Activated T-cell treated with anti-CD3 and anti-CD28 coated beads for 24 hours (primary cell): ENCODE measurements at places on chromosomes 12 and 14.

GRCh38 chr14:89214221-89214965 is 202.6 kb downstream of the FOXN3 start:
- DNase-seq: no peak

GRCh38 chr14:103087343-103087835 is 3.4 kb downstream of the LBHD2 start:
- no peak for DNase-seq

- no peak for DNase-seq
These were observed 13.4 kb upstream of the NT5DC3 start for GRCh38 chr12:103854372-103854973.

GRCh38 chr14:92225731-92226130 is 97.2 kb upstream of the SLC24A4 start:
- DNase-seq: no peak

DNA sequence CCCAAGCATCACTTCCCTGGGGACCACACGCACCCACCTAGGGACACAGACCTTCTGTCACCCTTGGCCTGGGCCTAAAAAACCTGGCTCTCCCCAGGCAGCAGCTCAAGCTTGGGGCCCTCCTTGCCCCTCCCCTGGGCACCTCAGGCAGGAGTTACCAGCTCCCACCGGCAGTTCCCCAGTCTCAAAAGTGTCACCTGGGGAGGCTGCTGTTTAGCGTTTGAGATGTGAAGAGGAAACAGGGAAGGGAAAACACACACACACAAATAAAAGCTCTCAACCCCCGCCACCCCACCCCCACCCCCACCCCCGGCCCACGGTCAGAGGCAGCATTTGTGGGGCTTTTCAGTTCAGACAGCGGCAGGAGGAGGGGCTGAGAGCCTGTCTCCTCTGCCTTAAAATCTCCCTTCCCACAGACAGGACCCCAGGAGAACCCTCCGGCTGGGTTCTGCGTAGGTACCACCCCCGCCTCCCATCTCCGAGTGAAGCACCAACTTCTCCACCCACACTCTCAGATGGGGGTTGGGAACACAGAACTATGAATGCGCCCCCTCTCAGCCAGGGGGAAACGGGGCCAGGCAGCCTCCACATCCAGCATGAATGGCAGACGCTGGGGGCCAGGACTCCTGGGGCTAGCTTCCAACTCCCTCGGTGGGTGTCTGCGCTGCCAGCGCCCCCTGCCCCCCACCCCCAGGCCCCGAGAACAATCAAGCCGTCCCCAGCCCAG is 3.0 kb downstream of the NCOR2 start:
- no peak for DNase-seq

DNA sequence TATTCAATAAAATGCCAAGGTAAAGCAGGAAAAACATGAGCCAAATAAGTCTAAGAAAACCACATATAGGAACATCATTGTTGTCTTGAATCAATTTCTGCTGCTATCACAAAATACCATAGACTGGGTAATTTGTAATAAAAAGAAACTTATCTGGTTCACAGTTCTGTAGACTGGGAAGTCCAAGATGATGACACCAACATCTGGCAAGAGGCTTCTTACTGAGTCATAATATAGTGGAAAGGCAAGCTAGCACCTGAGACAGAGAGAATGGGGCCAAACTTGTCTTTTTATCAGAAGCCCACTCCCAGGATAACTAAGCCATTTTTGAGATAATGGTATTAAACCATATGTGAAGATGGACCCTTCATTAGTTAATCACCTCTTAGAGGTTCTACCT is 975.9 kb downstream of the FLRT2 start:
- DNase-seq: no peak

DNA sequence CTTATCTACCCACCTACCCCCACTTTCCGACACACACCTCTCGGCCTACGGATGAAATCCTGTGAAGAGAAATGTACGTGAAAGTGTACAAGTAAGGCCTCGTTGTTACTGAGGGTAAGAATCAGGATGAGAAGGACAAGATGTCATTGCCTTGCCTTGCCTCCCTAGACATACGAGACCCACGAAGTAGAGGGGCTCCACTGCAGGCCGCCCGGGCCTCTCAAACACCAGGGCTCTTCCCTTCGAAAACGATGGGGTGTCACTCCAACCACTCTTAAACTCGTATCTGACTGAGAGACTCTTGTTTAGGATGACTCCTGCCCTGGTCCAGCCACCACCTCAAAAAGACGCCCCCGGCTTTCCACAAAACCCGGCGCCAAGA is 498 bp downstream of the RACGAP1 start:
- DNase-seq: no peak

DNA sequence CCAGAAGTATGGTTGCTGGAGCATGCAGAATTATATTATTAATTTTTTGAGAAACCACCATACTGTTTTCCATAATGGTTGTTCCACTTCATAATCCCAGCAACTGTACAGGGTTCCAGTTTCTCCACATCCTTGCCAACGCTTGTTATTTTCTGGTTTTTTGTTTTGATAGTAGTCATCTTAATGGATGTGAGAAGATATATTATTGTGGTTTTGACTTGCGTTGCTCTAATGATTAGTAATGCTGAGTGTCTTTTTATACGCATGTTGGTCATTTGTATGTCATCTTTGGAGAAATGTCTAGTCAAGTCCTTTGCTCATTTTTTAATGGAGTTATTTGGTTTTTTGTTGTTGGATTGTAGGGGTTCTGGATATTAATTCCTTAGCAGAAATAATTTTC is 58.1 kb downstream of the DAAM1 start:
- no peak for DNase-seq

- DNase-seq: no peak
These were observed 31.5 kb downstream of the RAD9B start for GRCh38 chr12:110533607-110534006.

GRCh38 chr14:105447651-105448640 is 26.7 kb upstream of the CRIP2 start:
- DNase-seq: no peak

DNA sequence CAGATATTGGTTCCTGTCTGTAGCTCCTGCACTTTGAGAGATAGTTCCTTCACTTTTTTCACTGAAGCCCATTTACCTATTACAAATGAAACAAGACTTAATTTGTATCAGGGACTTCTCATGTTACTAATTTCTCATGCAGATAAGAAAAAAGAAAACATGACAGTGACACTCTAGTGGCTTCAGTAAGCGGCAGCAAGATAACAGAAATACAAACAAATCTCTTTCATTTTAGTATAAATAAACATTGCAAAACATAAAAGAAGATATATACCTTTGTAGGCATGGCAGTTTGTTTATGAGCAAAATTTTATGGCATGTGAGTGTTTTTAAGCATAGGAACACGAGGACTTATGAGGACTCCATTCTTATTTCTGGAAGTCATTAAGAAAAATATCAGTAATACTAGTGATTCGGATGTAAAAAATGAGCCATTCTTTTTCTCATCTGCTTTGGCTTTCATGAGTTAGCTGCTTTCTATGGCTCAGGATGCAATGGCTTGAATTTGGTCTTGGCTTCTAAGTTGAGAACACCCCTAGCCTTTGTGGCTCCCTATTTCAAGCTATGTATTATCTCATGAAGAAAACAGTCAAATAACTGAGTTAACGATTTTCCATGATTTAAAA is 310.1 kb upstream of the RGS6 start:
- DNase-seq: no peak

- no peak for DNase-seq
These were observed 38.8 kb upstream of the ATP23 start for GRCh38 chr12:57902478-57902969.

DNA sequence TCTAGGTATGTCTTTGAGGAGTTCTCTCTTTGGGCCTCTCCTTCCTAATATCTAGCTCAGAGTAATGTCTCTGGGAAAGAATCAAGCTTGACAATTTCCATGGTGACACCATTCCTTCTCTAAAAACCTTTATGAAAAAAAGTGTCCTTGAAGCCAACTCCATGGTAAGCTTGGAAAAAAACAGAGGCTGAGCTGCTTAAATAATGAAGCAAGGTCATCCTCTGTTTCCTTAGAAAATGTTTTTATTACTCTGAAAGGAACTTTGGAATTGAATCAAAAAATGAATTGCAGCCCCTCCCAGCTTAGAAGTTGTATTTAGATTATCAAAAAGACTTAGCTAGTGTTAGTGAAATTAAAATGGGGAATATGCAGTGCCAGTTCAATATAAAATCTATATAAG is 166.1 kb upstream of the KITLG start:
- no peak for DNase-seq

GRCh38 chr12:108819920-108820706 is 37.3 kb downstream of the SSH1 start:
- DNase-seq: no peak

DNA sequence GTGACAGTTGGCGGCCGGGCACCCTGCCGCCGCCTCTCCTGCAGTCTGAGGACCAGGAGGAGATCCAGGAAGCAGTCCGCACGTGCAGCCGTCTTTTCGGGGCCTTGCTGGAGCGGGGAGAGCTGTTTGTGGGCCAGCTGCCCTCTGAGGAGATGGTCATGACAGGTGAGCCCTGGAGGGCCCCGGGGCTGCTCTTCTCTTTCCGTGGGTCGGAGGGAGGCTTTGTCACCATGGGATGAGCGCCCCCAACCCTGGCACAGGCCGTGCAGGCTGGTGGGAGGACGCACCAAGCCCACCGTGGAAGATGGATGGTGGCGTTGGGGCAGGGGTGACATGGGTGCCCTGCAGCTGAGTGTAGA is 532 bp downstream of the NOC4L start:
- DNase-seq: no peak

DNA sequence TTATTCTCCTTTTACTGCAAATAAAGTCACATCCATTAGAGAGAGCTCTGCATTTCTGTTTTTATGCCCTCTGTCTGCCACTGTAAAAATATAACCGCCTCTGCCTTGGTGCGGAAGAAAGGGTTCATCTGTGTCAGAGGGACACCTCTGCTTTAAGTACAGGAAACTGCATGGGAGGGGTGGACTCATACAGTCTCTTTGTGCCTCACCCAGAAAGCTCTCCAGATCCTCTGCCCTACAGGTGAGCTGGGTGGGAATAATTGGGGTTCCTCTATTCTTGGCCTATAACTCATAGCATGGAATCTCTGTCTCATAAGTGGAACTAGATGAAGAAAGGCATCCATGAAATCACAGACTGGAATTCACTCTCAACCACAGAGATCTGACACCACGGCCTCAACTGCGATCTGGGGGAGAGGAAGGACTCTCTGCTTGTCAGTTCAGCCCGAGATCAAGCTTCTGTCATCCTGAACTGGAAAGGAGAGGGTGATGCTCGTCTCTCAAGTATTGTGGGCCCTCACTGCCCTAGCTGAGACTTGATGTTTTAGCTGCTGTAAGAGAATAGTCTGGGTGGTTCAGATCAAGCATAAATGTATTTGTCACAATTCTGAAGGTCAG is 702.3 kb downstream of the TMEM121 start:
- DNase-seq: peak; percentile 15
